ENCODE measurements at places on chromosomes 11 and 22.

- DNase-seq, result no peak
Measured at GRCh38 chr11:80650966-80651365, 1210.1 kb upstream of the TENM4 start.

GRCh38 chr11:20089367-20089766, 70.9 kb downstream of the DBX1 start:
- no peak for DNase-seq

DNA sequence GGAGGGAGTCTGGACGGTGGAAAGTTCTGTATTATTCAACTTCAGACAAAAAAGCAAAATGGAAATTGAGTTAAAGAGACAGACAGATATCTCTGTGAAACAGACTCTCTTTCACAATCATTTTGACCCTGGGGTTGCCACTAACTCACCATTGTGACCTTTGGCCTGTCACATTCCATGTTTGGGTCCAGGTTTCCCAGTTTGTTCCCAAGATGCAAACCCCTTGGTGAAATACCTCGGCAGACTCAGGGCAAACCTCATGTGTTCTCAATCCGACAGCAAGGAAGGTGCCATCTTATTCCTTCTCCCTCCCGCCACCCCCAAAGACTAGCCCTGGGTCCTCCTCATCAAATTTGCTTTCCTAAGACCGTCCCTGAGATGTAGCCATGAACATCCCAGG, 41.8 kb downstream of the GALNT18 start:
- no peak for DNase-seq

DNA sequence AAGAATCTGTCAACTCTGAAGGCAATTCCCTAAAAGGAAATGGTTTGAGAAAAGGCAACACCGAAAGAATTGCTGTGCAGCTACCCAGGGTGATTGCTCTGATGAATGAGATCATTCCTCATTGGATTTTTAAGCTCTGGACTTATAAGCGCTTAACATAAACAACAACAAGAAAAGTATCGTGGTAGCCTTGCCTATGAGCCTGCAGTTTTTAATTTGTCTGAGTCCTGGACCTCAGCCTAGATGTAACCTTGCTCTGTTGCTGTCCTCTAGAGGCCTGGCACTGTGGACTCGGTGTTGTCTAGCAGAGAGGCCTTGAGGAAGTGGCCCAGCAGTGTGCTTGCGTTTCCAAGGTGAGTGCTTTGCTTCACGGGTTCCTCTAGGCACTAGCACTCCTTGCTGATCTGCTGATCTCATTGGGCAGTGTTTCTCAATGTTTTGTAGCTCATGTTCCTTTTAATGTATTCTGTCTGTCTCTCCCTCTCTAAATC, 20.4 kb downstream of the CCDC81 start:
- no peak for DNase-seq

DNA sequence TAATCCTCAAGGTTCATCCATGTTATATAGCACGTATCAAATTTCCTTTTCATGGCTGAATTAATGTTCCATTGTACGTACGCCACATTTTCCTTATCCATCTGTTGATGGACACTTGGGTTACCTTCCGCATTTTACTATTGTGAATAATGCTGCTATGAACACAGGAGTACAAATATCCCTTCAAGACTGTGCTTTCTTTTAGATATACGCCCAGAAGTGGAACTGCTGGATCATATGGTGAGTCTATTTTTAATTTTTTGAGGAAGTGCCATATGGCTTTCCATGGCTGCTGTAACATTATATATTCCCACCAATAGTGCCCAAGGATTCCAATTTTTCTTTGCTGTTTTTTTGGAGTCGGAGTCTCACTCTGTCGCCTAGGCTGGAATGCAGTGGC, 6.0 kb downstream of the MRPL40 start:
- DNase-seq, result no peak

DNA sequence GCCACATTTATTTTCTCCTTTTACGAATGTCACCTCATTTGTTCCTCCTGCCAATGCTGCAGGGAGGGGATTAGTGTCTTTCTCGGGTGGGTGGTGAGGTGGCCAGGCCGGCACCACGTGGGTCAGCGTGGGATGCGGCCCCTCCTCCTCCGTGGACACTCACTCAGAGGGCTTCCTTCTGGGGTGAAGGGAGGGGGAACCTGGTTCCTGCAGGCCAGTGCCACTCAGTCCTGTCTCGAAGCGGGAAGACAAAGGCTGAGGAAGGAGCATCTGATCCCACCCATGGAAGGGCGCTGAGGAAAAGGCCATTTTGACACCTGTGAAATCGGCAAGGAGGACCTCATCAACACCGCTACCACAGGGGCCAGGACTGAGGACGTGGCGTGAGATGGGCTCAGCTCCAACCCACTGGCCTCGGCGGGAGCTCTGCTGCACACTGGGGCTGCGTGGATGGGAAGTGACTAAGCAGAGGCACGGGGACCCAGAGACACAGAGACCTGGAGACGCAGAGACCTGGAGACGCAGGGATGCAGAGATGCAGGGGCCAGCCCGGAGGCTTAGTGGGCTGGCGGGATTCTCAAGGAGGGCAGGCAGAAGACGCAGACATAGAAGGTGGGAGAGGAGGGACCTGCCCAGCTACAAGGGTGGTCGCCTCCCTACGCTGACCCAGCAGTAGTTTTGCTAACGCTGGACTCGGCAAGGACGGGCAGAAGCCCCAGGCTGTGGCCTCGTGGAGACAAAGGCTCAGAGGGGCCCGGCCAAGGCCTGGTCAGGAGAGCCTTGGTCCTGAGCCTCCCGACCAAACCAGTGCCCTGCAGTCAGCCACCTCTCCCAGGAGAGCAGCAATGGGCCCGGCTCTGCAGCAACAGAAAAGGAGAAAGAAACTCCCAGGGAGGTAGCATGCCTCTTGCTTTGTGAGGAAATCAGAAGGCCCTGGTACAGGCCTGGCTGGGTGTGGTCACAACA, 1071.2 kb downstream of the BRD1 start:
- DNase-seq, result no peak

DNA sequence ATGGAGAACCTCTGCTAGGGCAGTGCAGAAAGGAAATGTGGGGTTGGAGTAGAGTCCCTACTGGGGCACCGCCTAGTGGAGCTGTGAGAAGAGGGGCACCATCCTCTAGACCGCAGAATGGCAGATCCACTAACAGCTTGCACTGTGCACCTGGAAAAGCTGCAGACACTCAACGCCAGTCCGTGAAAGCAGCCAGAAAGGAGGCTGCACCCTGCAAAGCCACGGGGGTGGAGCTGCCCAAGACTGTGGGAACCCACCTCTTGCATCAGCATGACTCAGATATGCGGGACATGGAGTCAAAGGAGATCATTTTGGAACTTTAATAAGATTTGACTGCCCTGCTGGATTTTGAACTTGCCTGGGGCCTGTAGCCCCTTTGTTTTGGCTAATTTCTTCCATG, 8.7 kb downstream of the TSKU start:
- DNase-seq, result no peak

GRCh38 chr11:66625041-66625751, 8.8 kb downstream of the RBM14 start:
- no peak for DNase-seq

GRCh38 chr22:33274214-33275072, 216.3 kb upstream of the SYN3 start:
- no peak for DNase-seq

- no peak for DNase-seq
Measured at GRCh38 chr11:70467201-70468085, 69.1 kb downstream of the CTTN start.

- no peak for DNase-seq
Measured at GRCh38 chr11:24886880-24887619, 390.2 kb downstream of the LUZP2 start.

- DNase-seq, result no peak
Measured at GRCh38 chr11:45031912-45032519, 81.3 kb upstream of the TP53I11 start.

- DNase-seq, result no peak
Measured at GRCh38 chr11:73389134-73389525, 12.9 kb downstream of the RELT start.

- no peak for DNase-seq
Measured at GRCh38 chr11:36743039-36743438, 145.0 kb upstream of the RAG2 start.

DNA sequence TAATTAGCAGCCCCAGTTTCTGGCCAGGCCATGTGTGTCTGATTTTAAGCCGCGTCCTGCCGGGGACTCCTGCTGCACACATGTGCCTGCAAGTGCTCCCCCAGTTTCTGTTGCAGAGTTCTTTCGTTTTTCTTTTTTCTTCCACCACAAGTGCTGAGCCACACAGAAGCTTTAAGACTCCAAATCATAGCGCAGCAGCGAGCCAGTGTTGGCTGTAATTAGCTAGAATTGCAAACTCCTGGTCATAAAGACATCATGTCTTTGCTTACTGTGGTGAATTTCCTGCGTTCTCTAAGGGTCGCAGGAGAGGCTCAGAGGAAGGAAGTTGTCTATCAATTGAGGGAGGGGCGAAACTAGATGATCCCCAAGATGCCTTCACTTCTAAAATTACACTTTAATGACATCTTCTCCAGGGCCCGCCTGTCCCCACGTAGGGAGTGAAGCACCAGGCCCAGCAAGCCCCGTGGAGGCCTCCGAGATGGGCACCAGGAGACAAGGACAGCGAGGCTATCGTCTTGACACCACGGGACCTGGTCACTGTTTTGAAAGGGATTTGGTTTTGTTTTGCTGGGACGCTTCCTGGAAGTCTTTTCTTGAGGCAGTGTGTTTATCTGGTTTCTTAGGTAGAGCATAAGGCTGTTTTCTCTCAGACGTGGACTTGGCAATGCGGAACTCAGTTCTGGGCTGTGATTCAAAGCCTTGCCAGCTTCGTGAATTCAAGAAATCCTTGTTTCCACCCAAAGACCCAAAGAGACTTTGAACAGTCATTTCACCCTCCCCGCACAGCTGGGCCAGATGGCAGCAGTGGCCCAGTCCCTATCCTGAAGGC, 71.8 kb downstream of the UBASH3B start:
- no peak for DNase-seq

GRCh38 chr11:73315293-73316020, 7.4 kb downstream of the ARHGEF17 start:
- DNase-seq, result no peak

GRCh38 chr11:117229411-117229810, 2.5 kb downstream of the PCSK7 start:
- no peak for DNase-seq

DNA sequence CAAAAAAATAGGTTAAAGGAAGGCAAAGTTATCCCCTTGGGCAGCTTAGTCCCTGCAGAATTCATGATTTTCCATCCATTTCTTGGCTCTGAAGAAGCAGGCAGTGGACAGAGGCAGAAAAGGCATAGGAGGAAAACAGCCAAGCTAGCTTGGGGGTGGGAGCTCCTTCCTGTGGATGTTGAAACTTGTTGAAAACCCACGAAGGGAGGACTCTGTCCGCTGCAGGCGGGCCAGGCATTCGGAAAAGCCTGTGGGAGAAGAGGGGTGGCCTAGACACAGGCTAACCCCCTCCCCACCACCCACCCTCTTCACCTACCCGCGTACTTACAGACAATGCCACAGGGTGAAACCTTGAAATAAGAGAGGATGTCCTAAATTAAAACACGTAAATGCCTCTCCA, 72.1 kb downstream of the C22orf31 start:
- DNase-seq, result no peak

DNA sequence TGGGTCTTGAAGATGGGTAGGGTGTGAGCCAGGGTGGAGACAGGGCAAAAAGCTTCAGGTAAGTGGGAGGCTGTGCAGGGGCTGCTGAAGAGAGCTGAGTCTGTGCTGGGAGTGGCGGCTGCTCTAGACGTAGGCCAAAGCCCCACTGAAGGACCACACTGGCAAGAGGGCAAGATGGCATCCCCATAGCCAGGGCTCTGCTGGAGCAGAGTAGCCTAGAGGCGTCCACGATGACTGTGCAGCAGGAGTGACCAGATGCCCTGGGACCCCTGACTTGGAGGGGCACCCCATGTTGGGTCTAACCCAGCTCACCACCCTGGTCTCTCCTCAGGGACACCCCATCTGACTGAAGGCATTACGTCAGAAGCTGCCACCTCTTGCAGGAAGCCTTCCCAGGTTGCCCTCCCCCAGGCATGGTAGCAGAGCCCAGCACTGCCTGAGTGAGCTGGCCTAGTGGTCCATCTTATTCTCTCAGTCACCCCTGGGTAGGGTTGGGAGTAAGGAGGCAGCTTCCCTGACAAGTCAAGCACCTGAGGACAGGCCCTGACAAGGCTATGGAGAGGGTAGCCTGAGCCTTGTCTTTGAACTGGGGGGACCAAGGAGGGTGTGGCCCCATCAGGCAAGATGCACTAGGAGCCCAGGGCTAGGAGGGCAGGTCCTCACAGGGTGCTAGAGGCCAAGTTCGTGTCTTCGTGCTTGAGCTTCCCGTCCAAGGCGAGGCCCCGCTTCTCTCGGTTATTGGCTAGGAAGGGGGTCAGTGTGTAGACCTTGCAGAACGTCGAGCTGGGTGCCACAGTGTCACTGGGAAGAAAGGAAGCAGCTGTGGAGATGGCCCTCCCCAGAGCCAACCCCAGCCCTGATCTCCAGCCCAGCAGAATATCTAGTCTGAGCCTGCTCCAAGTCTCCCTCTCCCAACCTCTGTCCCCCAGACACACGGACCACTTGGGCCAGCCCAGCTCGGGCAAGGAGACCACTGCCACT, 33.1 kb downstream of the TPBGL start:
- DNase-seq, result no peak

GRCh38 chr11:18853086-18853720, 61.6 kb upstream of the PTPN5 start:
- no peak for DNase-seq

- no peak for DNase-seq
Measured at GRCh38 chr11:16831316-16832192, 93.1 kb downstream of the C11orf58 start.

DNA sequence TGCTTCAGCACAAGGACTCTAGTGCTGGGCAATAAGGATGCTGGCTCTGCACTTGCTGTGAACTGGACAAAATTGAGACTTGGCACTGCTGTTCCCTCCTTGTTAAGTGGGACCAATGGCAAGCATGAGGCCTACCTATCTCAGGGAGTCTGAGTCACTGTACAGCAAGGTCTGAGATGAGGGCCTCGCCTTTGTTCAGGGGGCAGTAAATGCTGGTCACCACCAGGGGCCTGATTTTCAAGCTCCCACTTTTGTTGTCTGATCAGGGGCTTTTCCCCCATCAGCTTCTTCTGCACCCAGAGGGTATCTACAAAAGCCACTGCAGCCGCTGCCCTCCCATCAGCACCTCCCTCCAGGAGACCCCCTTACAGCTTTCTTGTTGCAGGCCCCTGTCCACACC, 22.8 kb downstream of the DHCR7 start:
- no peak for DNase-seq

GRCh38 chr11:66907751-66908630, 50.2 kb downstream of the PC start:
- no peak for DNase-seq

- peak; percentile 35 for DNase-seq
Measured at GRCh38 chr11:69088676-69089146, 40.0 kb downstream of the TPCN2 start.

DNA sequence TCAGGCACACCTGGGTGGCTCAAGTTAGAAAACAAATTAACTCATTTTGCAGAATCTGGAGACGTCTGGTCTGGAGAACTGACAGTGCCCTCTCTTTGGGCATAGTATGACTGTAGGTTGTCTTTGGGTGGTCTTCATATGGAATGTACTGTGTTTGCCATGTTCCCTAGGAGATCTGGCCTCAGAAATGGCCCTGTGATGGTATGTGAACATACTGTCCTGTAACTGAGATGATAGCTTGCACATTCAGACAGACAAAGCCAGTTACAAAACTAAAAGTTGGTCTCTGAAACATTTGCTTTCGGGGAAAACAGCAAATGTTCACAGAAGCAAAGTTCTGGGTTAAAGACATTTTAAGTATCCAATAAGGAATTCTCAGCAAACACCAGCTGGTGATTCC, 29.7 kb downstream of the CD44 start:
- no peak for DNase-seq

- no peak for DNase-seq
Measured at GRCh38 chr22:44389926-44390612, 77.3 kb upstream of the SHISAL1 start.
